ENCODE measurements at places on chromosomes 3 and 15.

- DNase-seq: no peak
Observed at GRCh38 chr15:77844798-77845446, 212.2 kb upstream of the LINGO1 start.

DNA sequence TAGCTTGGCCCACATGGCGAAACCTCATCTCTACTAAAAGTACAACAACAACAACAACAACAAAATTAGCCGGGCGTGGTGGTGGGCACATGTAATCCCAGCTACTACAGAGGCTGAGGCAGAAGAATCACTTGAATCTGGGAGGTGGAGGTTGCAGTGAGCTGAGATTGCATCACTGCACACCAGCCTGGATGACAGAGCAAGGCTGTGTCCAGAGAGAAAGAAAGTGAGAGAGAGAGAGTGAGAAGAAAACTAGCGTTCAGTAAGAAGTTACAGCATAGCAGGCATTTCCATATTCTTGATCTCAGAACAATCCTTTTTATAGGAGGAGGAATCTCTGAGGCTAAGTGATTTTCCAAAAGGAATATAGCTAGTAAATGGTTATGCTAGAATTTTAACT, 1076.1 kb downstream of the AGBL1 start:
- no peak for DNase-seq

DNA sequence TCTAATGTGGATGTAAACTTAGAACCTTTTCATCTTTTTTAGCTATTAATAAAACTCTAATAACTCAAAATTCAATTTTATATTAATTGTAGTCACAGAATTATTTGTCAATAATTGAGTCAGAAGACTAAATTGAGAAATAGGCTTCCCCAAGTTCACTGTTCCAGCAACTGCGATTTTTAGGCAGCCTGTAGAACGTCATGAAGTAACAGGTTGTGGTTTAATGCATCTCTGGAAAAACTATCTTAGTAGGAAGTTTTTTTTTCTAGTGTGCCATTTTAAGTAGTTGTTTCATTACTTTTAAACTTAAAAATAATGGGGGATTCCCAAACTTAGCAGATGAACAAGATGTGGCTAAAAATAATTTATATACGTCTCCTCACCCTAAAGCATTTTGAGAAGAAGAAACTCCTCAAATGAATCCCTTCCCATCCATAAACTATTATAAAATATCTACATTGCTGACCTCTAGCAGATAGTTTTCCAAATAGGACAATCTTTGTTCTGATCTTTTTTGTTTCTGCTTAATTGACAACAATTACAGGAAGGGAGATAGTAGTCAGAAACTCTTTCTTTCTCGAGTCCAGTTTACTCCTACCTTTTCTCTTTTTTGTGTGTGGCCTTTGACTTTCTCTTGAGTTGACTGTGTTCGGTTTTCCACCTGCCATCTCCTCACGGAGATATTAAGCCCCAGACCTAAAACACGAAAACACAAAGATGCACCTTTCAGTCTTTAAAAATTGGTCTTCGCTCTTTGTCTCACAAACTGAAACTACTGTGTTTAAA, 43.1 kb downstream of the LRCH3 start:
- no peak for DNase-seq

- no peak for DNase-seq
Observed at GRCh38 chr3:33433843-33434242, 6.4 kb downstream of the UBP1 start.

- no peak for DNase-seq
Observed at GRCh38 chr15:94317211-94317610, 85.8 kb downstream of the MCTP2 start.

GRCh38 chr3:21174461-21174860, 576.5 kb downstream of the ZNF385D start:
- no peak for DNase-seq

- DNase-seq: no peak
Observed at GRCh38 chr3:4831580-4831950, 147.7 kb upstream of the BHLHE40 start.

- peak; percentile 38 for DNase-seq
Observed at GRCh38 chr15:40843885-40844695, at the start of gene SPINT1. SPINT1 (plus strand) TSS chr15:40844048; CDS start chr15:40844555, 507 bp downstream.

DNA sequence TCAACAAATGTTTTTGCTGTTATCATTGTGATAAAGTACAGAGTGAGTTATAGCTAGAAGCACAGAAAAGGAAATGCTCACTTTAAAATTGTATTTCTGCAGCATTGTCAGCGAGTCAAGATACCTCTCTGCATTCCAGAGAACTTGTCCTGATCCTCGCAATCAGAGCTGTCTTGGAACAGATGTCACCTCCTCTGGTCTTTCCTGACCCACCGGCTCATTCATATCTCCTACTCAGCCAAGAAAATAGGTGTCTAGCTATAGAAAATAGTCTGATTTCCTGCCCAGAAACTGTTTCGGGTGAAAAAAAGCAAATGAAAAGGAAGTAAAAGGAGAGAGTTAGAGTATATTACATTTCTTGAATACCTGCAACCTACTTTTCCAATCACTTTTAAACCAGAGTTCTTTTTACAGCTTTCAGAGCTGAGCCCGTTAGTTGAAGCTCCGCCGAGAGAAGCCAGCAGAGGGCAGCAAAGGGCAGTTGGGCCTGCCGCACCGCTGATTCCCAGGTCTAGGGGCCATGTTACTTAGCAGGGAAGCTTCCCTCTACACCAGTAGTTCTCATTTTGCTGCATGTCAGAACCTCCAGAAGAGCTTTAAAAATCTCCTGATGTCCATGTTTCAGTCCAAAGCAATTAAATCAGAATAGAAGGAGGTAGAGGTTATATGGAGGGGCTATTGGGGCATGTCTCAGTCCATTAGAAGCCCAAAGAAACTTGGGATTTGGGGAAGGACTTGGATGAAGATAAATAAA, 185.7 kb upstream of the THRB start:
- peak; percentile 89 for DNase-seq

DNA sequence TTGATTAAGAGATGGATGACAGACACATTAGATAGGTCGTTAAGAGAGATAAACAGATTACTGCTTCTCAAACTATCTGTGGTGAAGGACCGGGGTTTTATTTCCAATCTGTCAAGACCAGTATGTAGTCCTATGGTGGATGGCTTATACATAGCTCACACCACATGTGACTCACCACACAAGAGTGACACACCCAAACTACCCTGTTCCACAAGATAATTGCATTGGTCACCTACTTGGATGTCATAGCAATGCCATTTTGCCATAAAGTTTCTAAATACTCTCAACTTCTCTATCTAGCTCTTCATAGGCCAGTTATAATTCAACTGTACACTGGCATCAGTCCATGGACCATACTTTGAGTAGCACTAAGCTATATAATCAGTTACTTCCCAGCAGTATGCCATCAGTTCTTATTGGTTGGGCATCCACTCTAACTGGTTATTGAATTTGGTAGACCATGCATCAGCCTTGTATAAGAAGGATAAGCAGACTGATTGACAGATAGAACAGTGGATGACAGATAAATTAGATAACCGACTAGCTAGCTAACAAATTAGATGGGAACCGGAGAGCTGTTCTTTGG, 11.6 kb downstream of the WWTR1 start:
- DNase-seq: no peak

GRCh38 chr15:25727867-25728600, 135.1 kb downstream of the ATP10A start:
- no peak for DNase-seq

DNA sequence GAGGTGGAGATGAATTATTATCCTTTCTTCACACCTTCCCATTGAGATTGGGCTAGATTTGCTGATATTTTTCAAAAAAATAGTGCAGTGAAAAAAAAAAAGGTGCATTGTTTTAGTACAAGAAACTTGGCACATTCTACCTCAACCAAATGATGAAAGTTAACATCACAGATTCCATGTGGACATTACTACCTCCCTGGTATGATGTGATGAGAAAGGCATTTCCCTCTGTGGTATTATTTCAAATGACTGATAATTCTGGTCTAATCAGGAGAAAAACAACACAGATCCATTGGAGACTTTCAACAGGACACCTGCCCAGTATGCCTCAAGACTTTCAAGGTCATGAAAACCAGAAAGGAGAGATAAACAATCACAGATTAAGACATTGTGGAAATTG, 313.4 kb downstream of the BCHE start:
- no peak for DNase-seq

DNA sequence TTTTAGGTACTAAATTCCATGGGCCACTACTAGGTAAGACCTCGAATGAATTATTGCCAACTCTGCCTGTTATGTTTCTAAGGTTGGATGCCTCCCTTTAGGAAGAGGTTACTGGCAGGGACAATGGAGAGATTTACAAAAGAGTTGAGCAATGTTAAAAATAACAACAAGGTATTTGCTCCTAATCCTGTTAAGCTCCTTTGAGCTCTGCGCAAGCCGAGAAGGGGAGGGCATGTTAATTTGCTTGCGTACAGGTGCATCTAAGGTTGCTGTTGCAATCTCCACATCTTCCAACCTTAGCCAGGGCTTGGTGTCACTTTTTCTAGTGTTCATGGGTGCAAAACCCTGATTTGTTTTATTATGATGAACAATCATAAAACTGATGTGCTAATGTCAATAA, 161.5 kb upstream of the TPM1 start:
- no peak for DNase-seq

DNA sequence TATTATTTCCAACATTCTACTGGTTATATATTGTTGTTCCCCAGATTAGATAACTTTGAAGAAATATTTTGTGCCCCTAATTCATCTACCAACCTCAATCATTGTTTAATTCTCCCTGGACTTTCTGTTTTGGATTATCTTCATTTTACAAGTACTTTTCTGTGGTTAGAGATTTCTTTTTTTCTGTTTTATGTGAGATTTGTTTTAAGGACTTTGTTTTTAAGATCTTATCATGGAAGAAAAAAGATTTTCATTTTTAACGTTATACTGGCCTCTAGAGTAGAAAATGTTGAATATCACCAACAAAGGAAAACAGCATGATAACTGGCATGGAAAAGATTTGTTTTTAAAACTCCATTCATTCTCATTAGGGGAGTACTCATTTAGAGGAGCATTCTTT, 210.9 kb upstream of the KCNMB2 start:
- DNase-seq: no peak

DNA sequence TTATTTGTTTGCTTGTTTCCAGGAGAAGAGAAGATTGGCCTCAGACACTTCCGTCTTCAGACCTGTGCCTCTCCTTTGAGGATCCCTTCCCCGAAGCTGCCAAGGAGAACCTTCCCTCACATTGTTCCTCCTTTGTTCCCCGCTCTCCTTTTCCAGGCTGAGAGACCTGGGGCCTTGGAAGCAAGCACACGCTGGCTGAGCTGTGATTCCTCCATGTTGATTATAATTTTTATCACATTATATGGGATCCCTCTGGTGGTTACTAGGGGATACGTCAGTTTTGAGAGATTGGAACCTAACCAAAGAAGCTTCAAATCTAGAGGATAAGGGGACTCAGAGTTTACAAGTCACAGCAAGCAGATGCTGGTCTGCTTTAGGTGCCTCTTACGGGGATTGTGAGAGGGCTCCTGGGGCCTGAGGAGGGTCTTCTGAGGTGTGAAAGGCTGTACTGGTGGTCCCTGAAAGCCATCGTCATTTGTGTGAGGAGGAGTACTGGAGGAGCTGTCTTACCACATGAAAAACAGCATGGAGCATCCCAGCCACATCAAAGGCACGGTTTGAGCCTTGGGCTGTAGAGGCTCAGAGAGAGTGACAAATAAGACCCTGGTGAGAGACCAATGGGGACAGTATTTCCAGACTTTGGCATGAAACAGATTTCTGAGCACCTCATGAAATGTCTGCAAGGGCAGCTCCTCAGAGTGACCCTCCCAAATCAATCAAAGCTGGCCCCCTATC, 760.1 kb upstream of the CFAP20DC start:
- no peak for DNase-seq

DNA sequence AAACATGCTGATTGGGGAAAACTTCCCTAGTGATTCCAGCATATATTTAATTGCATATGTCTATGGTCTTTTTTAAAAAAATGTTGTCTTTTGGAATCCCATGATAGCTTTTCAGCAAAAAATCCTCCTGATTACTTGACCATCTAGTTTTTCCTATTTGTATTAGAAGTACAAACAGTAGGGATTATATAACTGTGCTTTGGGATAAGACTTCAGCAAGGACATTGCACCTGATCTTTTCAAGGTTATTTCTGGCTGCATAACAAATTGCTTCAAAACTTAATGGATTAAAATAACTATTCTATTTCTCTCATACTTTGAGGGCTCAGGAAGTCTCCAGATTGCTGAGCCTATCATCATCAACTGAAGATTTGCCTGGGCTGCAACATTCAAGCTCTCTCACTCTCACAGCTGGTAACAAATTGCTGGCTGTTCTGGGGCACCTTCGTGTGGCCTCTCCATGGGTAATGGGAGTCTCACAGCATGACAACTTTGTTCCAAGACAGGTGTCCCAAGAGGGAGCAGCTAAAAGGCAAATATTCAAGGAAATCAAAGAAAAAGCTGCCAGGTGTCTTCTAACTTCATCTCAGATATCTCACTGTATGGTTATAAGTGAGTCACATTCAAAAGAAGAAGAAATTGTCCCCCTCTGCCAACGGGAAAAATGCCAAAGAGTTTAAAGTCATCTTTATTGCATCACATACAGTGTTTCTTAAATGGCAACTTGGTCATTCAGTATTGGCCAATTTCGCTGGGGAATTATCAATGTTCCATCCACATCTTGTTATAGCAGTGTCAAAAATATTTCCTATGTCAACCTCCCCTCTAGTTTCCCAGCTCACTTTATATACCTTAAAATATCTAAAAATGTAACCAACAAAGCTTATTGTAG, 644.5 kb upstream of the GRM7 start:
- DNase-seq: peak; percentile 34

DNA sequence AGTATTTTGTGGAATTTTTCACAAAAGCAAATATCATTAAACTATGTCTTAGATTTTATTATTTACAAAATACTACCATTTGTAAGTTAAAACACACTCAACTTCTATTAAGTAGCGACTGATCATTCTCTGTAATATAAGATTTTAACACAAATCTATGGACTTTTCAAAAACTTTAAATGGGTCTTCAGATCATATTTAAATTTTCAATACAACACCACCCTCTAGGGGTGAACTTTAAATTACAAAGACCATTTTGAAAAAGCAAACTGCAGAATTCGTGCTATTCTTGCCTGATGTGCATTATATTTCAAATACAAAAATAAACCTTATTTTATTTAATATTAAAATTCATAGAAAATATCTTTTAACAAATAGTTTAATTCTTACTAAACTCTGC, 8.2 kb upstream of the VGLL4 start:
- peak; percentile 64 for DNase-seq

DNA sequence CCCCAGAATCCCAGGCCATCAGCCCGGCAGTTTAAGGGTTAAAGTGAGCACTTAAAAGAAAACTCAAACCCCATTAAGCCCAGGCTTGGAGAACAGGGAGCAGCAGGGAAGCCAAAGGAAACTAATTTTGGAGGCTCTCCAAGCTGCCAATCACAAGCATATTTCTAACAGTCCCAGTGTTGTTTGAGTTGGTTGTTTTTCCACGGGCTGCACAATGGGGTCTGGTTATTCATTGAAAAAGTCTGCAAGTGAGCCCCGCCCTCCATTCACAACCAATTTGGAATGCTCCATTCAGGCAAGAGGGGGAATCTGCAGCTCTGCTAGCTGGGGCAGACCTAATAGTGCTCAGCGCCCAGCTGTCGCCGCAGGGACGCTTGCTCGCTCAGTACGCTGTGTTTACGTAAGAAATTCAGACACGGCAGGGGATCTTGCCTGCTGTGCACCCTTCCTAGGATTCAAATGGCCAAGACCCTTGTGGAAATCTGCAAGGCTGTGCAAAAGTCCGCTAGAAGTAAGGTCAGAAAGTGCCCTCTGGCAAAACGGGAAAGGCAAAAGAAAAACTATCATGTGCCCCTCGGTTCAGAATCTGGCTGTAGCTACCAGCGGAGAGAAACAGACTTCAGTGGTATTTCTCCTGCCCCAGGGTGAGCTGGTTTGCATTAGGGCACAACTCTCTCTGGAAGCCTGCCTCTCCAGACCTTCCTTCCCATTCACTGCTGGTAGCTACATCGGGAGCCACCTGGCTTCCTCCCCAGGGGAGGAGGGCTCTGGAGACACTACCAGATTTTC, 11.0 kb downstream of the ETV5 start:
- DNase-seq: peak; percentile 45

All from suppressor macrophage (primary cell).